ENCODE measurements at places on chromosomes 16 and 17.

DNA sequence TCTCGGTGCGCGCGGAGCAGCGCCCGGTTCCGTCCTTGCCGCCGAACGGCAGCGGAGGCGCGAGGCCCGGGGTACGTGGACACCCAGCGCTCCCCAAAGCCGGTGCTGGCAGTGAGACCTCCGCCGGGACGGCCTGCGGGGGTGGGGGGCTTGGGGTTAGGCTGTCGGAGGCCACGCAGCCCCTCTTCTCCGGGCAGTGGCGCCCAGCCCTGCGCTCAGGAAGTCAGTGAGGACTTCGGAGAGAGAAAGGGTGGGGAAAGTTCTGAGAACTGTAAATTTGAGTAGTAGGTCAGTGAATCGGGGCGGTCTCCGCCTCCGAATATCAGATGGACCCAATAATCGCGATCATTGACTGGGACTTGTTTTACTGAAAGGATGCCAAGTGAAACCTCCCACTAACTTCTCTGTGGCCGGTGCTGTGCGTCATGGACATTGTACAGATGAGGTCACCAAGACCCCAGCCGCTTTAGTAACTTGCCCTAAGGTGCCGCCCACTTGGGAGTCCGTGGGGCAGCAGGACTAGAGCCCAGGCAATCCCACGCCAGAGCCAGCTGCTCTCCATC is 468 bp downstream of the IL4R start:
- no peak for DNase-seq

GRCh38 chr17:80889231-80890195 is 102.1 kb upstream of the CHMP6 start:
- no peak for DNase-seq

DNA sequence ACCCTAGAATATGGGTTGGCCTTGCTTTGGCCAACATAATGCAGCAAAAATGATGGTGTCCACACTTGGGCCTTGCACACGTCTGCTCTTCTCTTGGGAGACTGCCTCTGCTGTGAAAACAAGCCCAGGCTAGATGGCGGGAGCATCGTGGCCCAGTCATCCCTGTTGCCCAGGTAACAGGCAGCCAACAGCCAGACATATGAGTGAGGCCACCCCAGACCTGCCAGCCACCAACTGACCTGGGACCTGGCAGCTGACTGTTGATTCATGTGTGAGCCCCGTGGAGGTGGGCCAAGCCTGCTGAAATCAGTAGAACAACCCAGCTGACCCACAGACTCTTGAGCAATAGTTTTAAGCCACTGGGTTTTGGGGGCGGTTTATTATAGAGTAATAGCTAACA is 39.4 kb upstream of the CDH3 start:
- DNase-seq, result no peak

DNA sequence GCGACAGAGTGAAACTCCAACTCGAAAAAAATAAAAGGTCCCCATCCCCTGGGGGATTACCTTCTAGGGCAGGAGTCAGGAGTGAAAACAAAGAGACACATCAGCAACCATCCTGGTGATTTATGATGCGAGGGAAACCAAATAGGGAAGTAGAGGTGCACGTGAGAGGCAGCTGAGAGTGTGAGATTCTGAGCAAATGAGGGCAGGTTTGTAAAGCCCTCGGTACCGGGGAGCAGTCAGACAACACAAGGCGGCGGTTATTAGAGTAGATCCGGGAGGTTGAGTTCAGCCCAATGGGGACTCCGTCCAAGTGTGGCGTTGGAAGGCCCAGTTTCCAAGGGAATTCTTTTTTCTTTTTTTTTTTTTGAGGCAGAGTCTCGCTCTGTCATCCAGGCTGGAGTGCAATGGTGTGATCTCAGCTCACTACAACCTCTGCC is 7.4 kb upstream of the ARMC7 start:
- DNase-seq, result no peak

- no peak for DNase-seq
These were observed 38.2 kb downstream of the TK2 start for GRCh38 chr16:66511602-66512271.

DNA sequence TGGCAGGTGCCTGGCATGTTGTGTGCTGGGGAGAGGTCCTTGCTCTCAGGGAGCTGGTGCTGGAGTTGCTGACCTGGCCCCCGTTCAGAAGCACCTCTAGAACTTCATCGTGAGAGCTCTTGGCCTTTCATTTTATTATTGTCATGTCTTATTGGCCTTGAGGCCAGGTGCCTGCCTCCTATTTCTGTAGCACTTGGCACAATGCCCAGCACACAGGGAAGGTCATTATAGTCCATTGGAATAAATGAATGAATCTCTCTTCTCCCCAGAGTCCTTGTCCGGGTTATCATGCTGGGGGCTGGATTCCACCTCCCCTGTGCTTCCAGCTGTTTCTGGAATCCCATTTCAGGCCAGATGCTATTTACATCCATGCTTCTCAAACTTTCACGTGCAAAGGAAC is 169.2 kb downstream of the HAPSTR1 start:
- DNase-seq, result no peak

GRCh38 chr16:82660966-82661365 is 34.2 kb downstream of the CDH13 start:
- no peak for DNase-seq

- DNase-seq, result no peak
These were observed 117.9 kb downstream of the CPPED1 start for GRCh38 chr16:12685806-12686205.

- no peak for DNase-seq
These were observed 251.6 kb downstream of the GSG1L start for GRCh38 chr16:27811881-27812280.

DNA sequence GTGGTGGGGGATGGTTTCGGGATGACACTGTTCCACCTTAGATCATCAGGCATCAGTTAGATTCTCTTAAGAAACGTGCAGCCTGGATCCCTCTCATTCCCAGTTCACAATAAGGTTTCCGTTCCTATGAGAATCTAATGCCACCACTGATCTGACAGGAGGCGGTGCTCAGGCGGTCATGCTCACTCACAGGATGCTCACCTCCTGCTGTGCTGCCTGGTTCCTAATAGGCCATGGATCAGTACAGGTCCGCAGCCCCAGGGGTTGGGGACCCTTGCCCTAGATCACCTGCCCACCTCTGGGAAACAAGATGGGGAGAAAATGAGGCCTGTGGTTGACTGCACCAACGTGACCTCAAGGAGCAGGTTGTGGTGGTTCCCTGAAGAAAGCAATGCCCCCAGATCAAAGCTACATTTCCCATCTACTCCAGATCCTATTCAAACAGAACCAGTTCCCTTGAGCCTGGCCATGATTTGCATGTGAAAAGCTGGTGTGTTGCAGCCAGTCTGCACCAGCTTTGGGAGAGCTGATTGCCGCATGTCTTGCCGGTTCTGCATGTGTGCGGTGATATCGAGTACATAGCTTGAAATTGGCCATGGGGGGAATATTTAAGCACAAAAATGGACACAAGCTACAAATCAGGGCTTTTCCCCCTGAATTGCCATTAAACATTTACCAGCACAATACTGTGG is 183.2 kb upstream of the HSBP1 start:
- no peak for DNase-seq

- DNase-seq, result no peak
These were observed 139.0 kb upstream of the ZFHX3 start for GRCh38 chr16:73186752-73187601.

DNA sequence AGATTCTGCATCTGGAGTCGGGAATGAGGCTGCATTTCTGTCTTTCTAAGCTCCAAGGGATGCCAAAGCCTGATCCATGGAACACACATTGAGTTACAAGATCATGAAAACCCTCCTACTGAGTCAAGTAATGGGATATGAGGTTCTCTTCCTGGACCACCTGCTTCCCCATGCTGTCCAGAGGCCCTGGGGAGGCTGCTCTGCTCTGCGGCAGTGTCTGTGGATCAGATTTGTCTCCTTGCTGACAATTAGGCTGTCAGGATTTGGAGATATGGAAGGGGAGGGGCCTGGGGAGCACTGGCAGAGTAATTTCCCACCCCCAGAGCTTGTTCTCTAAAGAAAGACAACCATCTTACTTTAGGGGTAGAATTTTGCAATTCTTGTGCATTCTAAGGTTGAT is 33.0 kb downstream of the C16orf95 start:
- no peak for DNase-seq

- DNase-seq, result no peak
These were observed 7.1 kb upstream of the CPSF4L start for GRCh38 chr17:73268582-73269328.

DNA sequence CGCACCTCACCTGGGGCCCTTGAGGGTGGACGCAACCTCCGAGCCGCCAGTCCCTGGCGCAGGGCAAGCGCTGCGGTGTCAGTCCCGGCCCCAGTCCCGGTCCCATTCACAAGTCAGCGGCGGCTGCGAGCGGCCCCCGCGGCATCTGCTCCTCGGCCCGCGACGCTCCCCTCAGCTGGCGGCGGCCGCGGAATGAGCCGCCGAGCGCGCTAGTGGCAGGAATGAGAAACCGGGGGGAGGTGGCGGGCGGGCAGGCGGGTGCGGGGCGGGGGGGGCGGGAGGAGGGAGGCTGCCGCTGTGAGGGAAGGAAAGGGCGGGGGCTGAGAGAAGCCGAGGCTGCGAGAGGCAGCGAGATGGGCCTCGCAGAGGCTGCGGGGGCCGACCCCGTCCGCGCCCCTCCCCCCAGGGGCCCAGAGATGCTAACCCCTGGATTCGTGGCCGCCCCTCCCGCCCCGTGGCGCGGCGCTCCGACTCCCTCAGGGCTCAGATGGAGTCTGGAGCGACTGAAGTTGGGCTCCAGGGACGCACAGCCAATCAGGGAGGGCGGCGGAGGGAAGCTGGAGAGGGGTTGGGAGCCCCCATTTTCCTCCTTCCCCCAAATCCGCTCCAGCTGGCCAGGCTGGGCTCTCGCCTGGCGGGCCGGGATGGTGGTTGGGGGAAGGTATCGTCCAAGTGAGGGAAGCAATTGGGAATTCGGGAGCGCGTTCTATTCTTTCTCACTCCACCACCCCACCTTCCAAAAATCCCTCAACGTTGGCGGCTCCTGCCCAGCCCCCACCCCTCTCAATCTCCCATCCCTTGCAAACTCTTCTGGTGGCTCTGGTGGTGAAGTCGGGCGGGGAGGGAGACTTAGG is at the start of gene CDH11:
CDH11 (minus strand) TSS at position 194 of the 854 bp plus-strand sequence. CDS start 117,194 bp downstream, outside the sequence.
- DNase-seq, result no peak

GRCh38 chr16:12417030-12417814 is 386.5 kb downstream of the CPPED1 start:
- no peak for DNase-seq

DNA sequence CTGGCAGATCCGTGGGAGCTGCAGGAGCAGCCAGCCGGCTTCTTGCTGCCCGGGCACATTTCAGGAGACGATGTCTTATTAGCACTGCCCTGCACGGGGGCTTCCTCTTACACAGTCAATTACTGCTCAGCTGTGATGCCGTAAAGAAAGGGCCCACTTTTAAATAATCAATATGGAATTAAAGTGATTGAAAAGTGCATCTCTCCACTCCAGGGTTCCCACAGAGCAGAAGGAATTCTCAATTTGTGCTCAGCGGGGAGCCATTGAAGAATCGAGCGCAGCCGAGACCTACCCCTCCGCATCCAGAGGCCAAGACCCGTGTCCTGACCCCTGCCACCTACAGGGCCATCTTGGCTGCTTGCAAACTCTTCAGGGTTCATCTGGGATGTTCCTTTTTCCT is 399.4 kb upstream of the C16orf82 start:
- no peak for DNase-seq

GRCh38 chr16:84609563-84610177 is 8.2 kb downstream of the COTL1 start:
- DNase-seq, result no peak

DNA sequence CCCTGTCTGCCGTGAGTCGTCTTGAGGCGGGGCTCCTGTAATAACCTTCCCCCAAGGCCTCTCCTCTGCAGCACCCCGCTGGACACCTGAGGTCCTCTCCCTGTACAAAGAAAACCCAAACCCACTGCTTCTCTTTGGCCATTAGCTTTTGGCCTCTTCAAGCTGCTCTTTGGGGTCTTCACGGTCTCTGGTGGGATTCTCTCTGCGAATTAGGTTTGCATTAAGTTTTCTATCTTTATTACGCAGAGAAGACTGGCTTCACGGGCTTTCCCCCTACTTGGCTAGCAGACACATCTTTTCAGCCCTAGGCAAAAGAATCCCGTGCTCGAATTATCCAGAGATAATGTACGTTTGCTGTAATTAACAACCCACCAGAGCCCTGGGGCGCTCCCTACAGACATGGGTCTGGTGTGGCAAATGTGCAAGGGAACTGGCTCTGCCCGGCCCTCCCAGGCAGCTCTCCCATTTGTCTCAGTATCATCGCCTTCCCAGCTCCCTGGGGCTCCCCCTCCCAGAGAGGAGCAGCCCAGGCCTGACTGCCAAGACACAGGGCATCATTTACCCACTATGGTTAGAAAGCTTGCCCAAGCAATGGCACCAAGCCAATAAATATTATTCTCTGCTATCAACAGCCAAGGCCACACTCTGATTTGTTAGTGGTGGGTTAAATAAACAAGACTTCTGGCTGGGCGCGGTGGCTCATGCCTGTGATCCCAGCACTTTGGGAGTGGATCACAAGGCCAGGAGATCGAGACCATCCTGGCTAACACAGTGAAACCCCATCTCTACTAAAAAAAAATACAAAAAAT is 24.7 kb upstream of the KLHDC4 start:
- no peak for DNase-seq

Measured in NCI-H2227 treated with DMSO at 0.1 percent for 48 hours (cell line).